ENCODE measurements at places on chromosomes 4 and X.

DNA sequence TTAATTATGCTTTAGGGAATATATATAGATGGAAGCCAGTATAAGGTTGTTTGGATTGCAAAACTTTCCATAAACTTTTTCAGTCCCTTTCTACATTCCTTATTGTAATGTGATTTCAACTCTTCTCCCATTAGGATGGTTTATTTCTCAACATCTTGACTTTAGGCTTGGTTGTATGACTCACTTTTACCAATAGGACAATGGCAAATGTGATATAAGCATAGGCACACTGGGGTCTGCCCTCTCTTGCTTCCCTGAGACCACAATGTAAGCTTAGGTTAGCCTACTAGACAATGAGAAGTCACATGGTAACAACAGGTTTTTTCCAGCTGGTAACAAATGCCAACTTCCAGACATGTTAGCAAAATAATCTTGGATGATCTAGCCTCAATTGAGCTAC lies 163.3 kb upstream of the RBPJ start:
- DNase-seq = peak; percentile 10

DNA sequence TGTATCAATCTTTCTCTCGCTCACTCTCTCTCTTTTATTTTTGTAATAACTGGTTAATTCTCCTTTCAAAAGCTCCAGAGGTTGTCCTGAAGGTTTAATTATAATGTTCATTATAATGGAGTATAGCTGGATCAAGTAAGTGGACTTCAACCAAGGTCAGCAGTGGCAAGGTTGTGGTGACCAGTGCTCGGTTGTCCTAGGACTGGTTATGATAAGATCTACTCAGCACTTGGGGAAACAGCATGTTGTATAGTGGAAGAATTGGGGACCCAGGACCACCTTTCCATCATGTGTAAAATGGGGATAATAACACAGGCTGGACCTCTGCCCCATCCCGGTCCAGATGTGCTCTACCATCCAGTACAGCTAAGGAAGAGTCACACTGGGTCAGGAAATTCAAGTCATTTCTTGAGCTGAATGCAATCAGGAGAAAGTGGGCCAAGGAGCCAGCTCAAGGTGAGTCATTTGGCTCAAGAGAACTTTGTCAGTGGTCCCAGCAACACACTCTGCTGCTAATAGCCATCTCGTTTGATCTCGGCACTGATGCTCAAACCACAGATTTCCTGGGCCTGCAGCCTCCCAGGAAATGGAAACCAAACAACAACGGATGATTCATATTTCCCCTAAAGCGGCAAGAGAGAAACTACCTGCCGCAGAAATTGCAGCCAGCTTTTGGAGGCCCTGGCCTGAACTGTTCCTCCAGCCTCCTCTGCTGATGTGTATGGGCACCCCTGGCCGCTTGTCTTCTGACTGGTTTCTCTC lies 123.6 kb upstream of the RBPJ start:
- peak; percentile 94 for DNase-seq

- no peak for DNase-seq
Measured at GRCh38 chr4:37960679-37961450, 667 bp downstream of the PTTG2 start.

- DNase-seq = peak; percentile 32
Measured at GRCh38 chrX:95058815-95059214, 1384.8 kb downstream of the FAM133A start.

- peak; percentile 63 for DNase-seq
Measured at GRCh38 chr4:92305148-92305877, 1.5 kb downstream of the GRID2 start.

- no peak for DNase-seq
Measured at GRCh38 chrX:44274096-44274495, 69.4 kb downstream of the EFHC2 start.

GRCh38 chrX:67723580-67724351 lies 179.9 kb downstream of the AR start:
- no peak for DNase-seq

GRCh38 chr4:185640811-185641675 lies 105.7 kb upstream of the PDLIM3 start:
- peak; percentile 88 for DNase-seq

DNA sequence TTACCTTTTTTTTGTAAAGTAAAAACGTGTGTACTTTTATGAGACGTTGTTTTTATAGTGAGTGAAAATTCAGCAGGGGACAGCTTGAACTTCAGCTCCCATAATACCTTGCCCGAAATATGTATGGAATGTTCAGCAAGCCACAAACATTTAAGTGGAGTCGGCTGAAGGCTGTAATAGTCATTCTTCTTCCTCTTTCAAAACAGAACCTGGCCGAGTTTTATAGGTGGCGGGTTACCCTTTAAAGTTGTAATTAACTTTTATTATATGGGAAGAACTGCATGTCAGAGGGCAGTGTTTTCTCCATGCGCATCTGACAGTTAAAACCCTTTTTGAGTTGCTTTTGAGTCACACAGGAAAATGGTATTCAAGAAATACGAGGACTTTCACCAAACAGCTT lies 50.7 kb downstream of the CLDN34 start:
- DNase-seq = peak; percentile 56

DNA sequence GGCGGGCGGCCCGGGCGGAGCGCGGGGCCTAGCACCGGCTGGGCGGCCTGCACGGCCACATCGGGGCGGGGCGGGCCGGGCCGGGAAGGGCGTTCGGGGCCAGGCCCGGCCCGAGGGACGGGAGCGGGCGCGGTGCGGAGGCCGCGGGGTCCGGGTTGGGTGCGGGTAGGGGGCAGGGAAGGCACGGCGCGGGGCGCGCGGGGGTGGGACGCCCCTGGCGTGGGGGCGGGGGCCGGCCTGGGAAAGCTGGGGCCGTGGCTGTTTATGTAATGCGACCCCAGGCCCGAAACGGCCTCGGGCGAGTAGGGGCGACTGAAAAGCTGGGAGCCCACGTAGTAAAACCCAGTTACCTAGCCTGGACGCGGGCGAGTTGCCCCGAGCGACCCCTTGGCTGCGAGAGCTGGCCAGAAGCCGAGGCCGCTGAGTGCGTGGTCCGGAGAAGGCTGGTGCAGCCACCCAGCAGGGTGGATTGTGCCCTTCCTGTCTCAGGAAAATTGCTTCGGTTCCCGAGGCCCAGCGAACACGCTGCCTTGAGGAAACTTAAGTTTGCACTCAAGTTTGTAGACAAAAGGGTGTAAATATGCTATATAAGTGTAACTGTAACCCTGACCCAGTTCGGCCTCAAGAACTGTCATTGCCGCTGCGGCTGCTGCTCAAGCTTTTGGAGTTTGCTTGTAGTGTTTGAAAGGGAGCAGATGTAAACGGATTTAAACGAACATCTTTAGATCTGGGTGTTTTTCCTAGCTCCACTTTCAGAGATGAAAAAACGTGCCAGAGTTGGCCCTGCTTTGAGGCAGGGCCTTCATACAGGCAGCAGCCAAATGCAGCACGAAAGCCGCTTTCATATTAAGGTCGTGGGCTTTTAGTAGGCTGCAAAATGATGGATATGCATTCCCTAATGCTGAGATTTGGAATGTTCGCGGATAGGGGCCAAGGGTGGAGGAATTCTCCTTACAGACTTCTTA lies 674 bp downstream of the SEC24B start:
- DNase-seq = peak; percentile 63

DNA sequence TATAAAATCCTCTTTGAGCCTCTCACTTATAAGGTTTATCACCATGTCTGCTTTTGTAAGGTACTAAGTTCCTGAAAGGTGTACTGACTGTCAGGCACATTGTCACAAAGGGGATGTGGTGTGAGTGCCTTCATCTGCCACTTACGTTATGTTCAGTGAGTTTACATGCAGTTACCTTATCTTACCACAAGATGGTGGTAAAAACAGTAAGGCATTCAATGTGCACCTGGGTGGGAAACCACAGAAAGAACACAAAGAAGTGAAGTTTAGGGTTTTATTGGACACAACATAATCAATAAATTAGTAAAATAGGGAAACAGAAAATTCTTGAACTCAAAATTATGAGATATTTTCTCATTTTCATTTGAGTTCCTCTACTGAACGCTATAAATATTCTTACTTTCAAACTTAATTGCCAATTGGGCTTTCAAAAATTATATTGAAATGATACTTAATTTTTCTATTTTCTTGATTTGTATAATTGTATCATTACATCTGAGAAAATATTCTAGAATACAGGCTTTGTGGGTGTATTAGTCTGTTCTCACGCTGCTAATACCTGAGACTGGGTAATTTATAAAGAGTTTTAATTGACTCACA lies 650.8 kb downstream of the PCDH7 start:
- DNase-seq = peak; percentile 31

DNA sequence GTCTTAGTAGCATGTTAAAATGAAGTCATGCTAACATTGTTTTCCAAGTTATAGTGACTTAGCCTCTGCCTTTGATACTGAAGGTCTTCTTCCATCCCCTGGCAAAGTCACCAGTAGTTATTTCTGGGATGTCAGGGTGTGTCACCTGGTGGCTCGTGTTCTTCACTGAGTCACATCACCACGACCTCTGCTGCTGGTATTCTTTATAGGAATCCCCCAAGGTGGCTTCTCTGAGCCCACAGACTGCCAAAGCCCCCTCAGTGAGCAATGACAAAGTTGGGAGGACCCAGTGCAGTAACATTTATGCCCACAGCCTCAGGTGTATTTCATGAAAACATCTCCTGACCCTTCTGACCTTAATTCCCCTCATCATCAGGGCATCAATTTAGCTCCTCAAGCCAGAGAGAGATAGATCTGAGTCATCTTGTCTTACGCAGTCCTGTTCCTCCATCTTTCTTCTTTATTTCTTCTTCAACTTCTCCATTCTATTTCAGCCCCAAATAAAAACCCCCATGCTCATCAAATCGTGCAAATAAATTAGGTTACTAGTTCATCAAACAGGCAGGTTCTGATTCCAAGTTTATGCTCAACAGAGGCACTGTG lies 29.3 kb upstream of the GPRIN3 start:
- DNase-seq = no peak

DNA sequence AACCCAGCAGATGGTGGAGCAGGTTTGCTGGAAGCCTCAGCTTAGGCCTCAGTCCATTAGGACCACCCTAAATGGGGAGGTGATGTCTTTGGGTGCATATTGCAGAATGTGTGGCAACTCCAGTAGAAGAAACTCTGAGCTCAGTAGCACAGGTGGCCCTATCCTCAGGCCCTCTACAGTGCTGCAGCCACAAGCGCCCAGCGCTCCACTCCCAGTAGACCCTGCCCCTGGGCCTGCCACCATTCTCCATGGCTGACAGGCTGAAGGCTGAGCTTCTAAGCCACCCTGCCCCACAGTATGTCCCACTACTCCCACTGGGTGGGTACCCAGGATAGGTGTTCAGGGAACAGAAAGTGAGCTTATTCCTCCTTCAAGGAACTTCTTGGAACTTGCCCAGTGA lies 162.8 kb upstream of the MAMLD1 start:
- no peak for DNase-seq

DNA sequence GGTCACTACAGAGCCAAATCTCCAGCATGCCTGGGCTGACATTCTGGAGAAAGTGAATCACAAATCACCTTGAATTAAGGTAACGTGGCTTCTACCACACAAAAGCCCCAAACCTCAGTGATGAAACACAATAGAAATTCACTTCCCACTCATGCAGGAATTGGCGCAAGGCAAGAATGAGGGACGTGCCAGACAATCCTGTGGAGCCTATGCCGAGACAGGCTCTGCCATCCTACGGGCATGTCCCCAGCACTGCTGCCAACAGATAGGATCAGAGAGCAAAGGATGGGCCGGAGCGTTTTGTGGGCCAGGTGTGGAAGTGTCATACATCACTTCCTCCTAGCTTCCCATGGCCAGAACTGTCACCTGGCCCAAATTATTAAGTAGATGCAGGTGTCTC lies 118.0 kb downstream of the IRF2 start:
- DNase-seq = no peak

DNA sequence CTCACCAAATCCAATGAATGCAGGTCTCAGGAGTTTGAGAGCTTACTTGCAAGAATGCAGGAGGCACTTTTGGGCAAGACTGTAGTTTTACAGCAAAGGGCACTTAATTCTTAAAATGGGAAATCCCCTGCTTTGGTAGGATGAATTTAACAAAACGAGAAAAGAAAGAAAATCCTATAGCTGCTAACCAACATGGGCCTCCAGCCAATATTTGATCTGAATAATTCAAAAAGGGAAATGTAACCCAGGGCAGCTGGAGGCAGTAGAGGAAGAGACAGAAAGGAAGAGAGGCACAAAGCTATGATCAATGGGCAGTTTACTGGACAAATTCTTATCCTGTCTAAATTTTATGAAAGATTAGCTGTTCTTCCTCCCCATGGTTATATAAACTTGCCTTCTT lies 142.3 kb downstream of the SH3KBP1 start:
- no peak for DNase-seq

DNA sequence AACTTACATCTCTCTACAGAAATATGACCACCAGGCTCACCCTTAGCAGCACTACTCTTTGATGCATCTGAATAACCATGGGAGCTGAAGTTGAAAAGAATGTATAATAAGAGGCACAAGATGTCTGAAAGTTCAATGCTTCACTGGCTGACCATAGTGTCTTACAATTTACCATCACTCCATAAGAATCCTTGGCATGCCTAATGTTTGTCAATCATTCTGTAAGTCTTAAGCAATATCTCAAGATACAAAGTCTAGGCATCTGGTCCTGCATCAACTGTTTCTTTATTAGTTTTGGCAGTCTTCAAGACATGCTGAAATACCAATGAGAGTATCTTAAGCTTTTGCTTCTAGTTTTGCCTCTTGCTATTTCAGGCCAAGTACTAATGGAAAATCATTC lies 755.5 kb downstream of the STIM2 start:
- no peak for DNase-seq

DNA sequence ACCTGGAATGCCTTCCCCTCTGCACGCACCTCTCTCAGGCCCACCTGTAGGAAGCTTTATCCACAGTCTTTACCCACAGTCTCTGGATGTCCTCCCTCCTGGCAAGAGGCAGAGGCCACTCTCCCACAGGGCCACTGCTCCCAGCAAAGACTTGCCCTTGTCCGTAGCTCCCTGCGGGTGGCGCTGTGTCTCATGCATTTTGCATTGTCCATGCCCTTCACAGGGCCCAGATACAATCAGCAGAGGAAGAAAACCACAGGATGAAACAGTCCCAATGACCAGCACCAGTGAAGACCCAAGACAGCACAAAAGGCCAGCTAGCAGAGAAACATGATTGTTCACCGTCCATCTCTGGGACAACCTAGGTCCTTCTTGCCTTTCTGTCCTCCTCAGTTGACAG lies 2.1 kb upstream of the NSG1 start:
- no peak for DNase-seq

DNA sequence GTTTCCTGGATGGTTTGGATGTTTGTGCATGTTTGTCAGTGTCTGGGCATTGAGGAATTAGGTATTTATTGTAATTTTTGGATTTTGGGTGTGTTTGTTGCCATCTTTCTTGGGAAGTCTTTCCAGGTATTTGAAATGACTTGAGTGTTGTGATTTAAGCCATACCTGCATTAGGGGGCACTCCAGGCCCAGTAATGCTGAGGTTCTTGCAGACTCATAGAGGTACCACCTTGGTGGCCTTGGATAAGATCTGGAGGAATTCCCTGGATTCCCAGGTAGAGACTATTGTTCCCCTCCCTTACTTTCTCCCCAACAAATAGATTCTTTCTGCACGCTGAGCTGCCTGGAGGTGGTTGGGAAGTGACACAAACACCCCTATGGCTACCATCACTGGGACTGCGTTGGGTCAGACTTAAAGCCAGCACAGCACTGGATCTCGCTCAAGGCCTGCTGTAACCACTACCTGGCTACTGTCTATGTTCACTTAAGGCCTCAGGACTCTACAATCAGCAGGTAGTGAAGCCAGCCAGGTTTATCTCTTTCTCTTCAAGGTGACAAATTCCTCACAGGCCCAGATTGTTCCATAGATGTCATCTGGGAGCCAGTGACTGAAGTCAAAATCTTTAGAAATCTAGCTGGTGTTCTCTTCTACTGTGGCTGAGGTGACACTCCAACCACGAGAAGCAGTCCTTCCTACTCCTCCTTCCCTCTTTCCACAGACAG lies 643.6 kb downstream of the PDHA2 start:
- no peak for DNase-seq
